Nephron progenitor cell (in vitro differentiated cells): ENCODE measurements at places on chromosomes 3 and 15.

- no peak for DNase-seq
Measured at GRCh38 chr3:124985349-124985748, 50.8 kb upstream of the MUC13 start.

GRCh38 chr3:60756241-60757030 lies 494.8 kb downstream of the FHIT start:
- DNase-seq = no peak

GRCh38 chr3:72565593-72565992 lies 282.7 kb downstream of the SHQ1 start:
- DNase-seq = no peak

DNA sequence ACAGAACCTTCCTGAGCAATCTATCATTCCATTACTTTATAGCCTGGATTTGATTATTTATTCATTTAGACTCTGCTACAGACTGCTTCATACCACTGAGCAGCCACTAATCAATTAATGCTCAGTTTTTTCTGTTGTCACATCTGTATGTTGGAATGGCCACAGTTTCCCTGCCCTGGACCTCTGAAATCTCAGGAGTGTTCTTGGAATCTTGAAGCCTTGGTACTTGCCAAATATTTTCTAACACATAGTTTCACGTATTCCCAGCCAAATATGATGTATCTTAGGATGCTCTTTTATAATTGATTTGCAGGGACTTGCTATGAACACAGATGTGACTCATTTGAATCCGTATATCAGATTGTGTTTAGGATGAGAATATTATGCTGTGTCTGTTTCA lies 225.8 kb downstream of the TAFA4 start:
- DNase-seq = no peak

GRCh38 chr15:48244921-48245320 lies 38.8 kb downstream of the SLC12A1 start:
- no peak for DNase-seq

- no peak for DNase-seq
Measured at GRCh38 chr3:148269816-148270215, 427.9 kb upstream of the AGTR1 start.

DNA sequence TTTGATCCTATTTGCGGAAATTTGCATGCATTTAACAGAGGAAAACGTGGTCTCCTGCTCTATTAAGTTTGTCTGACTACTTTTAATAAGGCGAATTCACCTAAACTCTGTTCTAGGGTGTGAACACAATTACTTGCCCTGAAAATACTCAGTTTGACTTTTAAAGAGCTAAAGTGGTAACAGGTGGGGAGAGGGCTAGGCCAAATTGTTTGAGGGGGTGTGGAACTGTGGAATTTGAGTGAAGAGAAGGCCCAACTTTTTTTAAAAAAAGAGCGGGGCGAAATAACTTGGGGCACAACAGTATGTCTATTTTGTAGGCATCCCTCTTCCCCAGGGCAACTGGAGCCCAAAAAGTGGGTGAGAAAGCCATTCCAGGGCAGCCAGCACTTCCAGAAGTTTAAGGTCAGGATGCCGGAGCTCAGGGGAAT lies 580 bp upstream of the FXR1 start:
- no peak for DNase-seq

GRCh38 chr3:126134219-126134975 lies 46.0 kb downstream of the ALDH1L1 start:
- DNase-seq = peak; percentile 85

DNA sequence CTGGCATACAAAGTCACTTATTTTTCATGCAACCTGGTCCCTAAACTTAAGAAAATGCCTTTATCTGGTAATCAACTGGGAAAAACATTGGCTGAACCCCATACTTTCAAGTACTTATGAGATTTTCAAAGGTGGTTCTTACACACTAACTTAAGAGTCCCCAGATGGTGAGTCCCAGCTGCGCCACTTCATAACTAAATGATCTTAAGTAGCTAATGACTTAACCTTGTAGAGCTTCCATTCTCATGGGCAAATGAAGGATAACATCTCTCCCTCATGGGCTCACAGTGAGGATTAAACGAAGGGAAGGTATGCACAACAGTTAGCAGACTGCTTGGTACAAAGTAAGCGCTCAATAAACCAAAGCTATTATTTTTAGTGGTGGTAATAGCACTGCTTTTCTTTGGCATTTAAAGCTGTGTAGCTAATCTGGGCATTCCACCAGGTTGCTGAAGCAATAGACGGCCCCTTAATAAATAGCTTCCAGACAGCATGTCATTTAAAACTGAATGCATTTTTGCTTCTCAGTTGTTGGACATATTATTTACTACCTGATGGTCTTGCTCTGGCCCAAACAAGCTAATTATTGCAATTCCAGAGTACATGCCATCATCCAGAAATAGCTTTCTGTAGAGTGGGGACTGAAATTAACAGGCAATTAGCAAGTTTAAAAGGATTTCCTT lies 55.4 kb downstream of the LIPC start:
- no peak for DNase-seq

DNA sequence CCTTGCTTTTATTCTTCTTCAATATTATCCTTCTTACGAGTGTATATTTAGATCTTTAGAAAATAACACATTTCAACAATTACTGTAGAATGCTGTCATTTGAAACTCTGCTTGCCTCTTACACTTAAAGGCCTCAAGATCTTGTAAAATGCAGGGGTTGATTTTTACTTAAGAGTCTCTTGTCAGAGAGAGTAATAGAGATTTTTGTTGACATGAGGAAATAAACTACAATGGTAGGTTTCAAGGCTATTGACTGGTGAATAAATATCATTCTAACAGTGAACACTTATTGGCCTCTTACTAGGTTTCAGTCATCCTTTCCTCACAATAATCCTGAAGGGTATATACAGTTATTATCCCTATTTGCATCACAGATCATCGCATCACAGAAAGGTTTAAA lies 344.6 kb downstream of the GBE1 start:
- DNase-seq = no peak

- DNase-seq = no peak
Measured at GRCh38 chr3:94303266-94303665, 240.4 kb downstream of the NSUN3 start.

GRCh38 chr15:45187894-45188830 lies at the start of gene SHF:
SHF (minus strand) TSS chr15:45187966; CDS start chr15:45187951, 15 bp downstream.
- peak; percentile 80 for DNase-seq

DNA sequence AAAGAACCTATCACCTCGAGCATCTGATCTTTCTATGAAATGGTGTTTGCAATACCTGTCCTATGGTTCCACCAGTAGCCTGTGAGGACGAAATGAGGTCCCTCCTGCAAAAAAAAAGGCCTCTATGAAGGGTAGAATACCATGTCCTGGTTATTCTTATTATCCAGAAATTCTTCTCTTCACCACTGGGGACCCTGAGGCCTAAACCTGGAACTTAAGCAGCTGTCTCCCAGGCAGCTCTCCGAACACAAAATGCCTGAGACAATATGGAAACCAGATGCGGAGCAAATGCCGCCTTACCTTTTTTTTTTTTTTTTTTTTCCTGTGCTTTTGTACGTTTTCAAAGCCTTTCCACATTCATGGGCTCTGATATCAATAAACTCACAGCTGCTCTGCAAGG lies 62.1 kb upstream of the WNT5A start:
- DNase-seq = no peak

DNA sequence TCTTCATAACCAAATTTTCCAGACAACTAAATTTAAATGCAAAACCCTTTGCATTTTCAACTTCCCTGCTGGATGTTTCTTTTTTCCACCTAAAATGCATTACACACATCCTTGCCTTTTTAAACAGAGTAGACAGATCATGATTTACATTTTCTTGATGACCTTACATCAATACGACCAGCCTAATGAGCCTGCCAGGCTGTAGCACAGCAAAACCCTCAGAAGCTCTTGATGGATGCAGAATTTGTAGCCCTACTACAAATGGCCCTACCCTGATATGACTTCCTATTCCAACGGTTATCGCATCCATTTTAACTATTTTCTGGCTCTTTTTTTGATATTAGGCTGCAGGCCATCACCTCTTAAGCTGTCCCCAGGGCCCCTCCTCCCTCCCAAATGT lies 66.3 kb downstream of the NTRK3 start:
- no peak for DNase-seq

- no peak for DNase-seq
Measured at GRCh38 chr15:67397139-67397538, 123.8 kb upstream of the C15orf61 start.

- no peak for DNase-seq
Measured at GRCh38 chr15:48641416-48641815, 4.1 kb downstream of the FBN1 start.

- DNase-seq = no peak
Measured at GRCh38 chr3:36762918-36763849, 1.2 kb downstream of the DCLK3 start.

DNA sequence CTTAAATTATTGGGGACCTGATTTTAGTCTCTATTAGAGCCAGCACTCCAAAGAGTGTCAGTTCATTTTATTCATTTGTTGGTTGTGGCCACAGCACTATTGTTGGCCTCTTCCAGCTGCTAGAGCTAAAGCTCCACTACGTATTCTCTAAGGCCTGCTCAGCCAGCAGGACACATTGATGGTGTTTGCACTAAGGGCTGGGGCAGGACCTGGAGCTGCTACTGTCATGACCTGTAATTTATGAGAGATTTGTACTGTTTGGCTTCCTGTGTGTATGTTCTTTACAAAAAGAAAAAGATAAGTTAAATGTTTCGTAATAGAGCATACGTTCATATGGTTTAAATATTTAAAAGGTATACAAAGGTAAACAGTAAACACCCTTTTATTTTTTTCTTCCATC lies 8.1 kb downstream of the GFM1 start:
- DNase-seq = no peak

DNA sequence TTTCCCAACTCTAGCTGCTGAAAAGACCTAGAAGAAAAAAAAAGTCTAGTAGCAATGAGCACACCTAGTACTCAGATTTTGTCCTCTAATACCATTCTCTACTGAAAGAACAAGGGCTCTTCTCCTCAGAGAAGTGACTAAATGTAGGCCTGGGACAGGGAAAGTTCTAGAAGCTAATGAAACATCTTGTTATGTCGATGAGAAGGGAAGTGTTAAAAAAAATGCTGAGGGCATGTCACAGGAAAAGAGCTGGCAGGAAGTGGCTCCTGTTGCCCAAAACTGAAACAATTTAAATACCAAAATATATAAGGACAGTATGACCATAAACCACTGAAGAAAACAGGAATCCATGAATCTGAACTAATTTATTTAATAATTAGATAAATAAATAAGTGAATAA lies 581.4 kb upstream of the TBL1XR1 start:
- no peak for DNase-seq

DNA sequence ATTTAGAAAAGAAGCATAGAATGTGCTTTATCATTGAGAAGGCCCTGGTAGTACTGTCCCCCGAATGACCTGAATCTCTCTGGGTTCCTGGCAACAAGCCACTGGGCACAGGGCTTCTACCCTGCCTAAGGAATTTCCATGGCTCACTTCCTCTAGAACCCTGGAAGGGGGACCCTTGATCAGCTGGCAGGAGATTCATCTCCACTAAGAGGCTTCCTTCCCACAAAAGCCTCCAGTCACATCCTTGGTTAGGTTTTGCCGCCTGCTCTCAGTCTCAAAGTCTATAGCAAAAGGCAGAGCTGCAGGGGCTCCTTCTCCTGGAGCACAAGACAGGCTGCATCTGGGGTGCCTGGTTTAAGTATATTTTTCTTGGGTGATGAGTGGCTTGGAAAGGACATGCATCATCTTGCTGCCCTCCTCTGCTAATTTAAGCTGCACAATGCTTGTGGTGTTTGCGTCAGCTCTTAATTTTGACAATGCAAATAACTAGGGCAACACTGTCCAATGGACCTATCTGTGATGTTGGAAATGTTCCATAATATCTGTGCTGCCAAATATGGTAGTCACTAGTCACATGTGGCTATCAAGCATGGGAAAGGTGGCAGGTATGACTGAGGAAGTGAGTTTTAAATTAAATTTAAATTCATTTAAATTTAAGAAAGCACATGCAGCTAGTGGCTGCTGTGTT lies 33.4 kb upstream of the RARRES1 start:
- no peak for DNase-seq

GRCh38 chr3:23174426-23175039 lies 28.6 kb upstream of the UBE2E2 start:
- DNase-seq = peak; percentile 6

DNA sequence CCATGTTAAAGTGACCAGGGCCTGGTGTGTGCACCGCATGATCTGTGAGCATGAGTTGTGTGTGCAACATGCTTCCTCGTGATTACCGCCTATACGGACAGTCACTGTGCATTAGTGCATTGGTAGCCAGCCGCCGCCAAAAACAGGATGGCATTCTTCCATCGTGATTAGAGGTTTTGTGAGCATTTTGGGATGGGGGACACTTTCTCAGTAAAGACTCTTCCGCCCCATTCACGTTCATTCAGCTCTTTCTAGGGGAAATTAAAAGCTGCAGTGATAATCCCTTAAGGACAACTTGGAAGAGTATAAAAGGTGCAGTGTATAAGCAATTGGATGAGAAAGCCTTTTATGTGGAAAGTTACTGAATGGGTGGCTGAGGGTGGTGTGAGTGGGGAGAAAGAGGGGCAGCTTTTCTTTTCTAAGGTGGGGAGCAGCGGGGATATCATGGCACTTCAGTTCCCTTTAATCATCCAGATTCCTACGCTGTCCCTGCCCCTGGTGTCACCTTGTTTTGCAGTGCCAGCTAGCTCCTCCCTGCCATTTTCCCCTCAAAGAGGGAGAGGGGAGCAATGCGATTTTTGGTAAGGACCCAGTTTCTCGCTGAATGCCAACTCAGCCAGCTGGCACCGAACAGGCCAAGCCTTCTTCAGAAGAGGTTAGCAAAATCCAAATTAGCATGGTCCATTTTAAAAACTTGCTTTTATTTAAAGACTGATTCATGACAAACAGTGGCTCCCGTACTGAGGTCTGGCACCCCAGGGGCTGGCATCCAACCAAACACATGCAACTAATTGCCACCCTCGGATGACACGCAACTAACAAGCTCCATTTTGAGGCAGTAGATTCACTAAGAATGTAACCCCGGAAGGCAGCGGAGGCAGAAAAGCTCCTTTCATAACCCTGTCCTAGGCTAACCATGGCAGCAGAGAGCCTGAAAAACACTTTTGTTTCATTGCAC lies 447.8 kb downstream of the FHIT start:
- no peak for DNase-seq

DNA sequence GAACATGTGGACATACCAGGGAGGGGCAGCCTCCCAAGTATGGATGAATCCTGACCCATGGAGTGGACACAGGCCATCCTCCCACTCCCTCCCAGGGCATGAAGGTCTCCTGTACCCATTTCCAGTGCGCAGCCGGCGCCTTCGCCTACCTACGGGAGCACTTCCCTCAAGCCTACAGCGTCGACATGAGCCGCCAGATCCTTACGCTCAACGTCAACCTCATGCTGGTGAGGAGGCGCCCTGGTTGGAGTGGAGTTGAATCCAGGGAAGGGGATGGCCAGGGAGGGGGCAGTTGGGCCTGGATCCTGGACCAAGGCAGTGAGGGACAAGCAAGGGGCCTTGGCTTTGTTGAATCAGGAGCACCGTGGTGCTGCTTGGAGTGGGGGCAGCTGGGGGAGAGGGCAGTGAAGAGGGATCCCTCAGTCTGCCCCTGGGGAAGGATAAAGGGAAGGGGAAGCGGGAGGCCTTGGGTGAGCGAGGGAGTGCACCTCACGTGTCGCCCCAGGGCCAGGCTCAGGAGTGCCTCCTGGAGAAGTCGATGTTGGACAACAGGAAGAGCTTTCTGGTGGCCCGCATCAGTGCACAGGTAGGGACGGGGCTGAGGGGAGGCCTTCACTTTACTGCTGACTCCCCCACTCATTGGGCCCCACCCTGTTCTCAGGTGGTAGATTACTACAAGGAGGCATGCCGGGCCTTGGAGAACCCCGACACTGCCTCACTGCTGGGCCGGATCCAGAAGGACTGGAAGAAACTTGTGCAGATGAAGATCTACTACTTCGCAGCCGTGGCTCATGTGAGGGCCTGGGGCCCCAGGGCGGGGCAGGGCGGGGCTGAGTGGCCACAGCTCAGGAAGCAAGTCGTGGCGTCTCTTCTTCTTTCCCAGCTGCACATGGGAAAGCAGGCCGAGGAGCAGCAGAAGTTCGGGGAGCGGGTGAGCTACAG lies 25.3 kb downstream of the PTPN23 start:
- no peak for DNase-seq
